A375 (cell line): ENCODE measurements at places on chromosomes 2 and 18. TPM values are rescaled to one million over a fixed set of nuclear protein-coding genes. Genes with fewer than 3 reads are reported as not detected.

The APCDD1 gene
- not detected in 2 replicates for total RNA-seq

The COL3A1 gene
- total RNA-seq = not detected in 2 replicates

The CDKL4 gene
- total RNA-seq = 0.19 TPM in 1 of 2 replicates, not detected in the other

The HNMT gene
- 24.3 and 24.7 TPM in 2 replicates for total RNA-seq

The ACP1 gene
- 136 and 140 TPM in 2 replicates for total RNA-seq

The LHCGR gene
- not detected in 2 replicates for total RNA-seq

The FBXO15 gene
- 0.96 and 1.8 TPM in 2 replicates for total RNA-seq

The ANTXR1 gene
- 19.0 and 20.0 TPM in 2 replicates for total RNA-seq

The ZCCHC2 gene
- total RNA-seq = 6.2 and 8.0 TPM in 2 replicates
